AG08395 (cell line): ENCODE measurements at places on chromosomes 7 and 10.
A peak's percentile ranks its signal among the peaks of the same experiment; 100 is the strongest.

- no peak for DNase-seq
These were observed 30.2 kb downstream of the PTPRN2 start for GRCh38 chr7:158557441-158557755.

GRCh38 chr10:95558593-95559320 is 2.4 kb downstream of the SORBS1 start:
- no peak for DNase-seq

DNA sequence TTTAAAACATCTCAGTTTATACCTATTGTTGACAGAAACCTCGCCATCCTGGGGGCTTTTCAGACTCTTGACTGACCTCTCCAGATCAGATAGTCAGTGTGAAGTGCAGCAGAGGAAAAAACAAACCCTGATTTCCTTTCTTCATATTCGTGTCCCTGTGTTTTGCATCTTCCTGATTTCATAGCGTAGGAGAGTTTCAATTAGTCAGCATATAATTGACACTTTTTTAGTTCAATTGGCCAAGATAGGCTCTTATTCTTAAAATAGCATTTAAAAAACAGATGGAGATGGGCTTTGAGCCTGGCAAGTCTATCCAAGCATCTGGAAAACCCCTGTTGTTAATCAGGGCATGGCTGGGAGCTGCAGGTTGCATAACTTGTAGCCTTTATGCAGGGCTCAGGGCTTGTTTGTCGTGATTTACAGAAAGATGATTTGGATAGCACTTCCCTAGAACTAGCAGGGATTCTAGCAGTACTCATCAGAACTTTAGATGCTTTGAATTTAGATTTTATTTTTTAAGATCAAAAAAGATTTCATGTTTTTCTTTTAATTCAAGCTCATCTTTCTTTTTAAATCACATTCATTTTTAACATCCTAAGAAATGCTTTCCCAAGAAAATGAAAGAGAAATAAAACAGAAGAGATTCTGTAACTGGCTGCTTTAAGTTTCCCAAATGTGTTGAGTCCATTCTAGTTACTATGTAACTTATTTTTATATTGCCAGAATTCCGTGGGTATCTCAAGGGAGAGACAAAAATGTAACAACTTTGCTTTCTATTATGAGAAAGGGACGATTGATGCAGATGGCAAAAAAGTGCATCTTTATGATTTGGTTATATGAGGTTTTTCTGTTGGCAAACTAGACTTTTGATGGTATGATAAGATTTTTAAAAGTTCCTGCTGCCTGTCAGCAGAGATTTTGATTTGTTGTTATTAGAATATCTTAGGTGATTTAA is 270.8 kb upstream of the FZD8 start:
- DNase-seq: peak; percentile 58

GRCh38 chr10:103661198-103661950 is 167.9 kb downstream of the NEURL1 start:
- DNase-seq: peak; percentile 93

- no peak for DNase-seq
These were observed 91.1 kb upstream of the TNS3 start for GRCh38 chr7:47672977-47673381.

DNA sequence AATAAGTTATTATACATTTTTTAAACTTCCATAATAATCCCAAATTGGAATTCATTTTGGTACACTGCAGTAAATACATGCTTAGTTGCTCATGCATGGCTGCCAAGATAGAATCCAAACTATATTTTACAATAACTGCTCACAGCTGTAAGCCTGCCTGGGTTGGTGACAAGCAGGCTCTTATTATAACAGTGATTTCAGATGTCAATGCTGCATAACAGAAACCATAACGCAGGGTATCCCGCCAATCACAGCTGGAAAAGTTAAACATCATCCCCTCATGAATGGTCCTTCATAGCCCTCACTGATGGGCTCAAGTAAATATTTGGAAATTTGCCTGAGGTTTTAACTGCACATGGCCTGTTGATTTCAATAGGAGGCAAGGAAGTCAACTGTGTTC is 149.8 kb downstream of the AMPH start:
- DNase-seq: no peak

- no peak for DNase-seq
These were observed 129.1 kb downstream of the LRRC4 start for GRCh38 chr7:127901895-127902703.

DNA sequence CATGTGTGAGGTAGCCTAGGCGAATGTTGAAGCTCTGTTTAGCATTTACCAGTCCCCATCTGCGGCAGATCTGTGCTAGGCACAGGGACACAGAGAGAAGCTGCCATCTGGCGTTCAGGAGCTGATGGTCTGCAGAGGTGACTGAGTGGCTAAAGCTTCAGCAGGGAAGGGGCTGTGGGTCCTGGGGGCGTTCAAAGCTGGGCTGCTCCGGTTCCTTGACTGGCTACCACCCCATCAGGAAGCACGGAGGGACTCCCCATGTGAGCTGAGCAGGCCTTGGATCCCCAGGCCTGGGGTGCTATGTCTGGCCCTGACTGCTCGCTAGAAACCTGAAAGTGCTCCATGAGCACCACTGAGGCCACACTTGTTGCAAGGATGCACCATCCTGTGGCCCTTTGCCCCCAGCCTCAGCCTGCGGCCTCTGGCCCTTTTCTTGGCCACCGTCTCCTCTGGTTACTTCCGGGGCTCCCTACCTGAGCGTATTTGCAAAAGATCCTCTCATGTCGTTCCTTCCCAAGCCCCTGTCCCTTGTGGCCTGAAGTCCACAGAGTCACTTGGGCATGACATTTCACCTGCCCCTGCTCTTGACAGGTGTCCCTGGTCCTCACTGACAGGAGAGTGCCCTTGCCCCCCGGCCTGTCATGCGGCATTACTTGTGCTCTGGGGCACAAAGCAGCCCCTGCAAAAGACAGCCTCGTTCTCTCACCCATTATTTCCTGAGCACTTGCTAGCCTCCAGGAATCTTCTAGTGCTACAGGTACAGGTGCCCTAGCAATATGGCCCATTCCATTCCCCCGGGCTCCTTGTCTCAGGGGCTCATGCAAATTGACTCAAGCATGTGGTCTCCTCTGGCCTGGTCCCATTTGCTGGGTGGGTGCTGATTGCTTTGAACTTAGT is 108.1 kb downstream of the GLRX3 start:
- DNase-seq: no peak

DNA sequence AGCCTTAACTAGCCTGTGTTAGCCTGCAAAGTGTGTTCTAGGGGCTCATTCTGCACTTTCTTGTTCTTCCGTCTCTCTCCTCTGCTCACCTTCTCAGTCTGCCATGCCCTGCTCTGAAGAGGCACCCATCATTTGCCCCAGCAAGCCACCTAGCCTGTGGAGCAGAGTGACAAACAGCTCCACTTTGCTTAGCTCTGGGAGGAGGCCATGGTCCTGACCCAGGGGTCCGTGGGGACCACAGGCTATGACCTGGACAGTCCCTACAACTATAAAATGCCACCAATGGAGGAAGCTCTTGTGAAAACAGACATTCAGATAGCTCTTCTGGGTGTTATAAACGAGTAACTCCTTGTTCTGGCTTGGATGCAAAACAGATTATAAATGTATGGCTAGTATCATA is 1029.6 kb downstream of the CNTNAP2 start:
- DNase-seq: no peak

GRCh38 chr7:31058122-31058521 is 6.0 kb downstream of the ADCYAP1R1 start:
- DNase-seq: peak; percentile 30

DNA sequence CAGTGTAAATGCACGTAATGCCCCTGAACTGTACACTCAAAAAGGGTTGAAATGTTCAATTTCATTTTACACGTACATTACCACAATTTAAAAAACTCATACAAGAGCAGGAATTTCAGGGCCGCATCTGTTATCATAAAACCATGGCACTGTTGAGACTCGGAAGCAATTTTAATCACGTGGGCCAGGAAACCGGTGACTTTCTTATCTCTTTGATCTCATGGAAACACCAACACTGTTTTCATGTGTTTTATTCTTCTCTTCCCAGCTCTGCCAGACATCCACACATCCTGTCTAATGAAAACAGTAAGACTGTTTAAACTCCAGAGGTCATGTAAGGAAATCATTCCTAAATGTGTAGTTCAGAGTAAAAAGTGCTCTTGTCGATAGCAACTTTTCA is 35.9 kb downstream of the PTPRE start:
- DNase-seq: no peak

DNA sequence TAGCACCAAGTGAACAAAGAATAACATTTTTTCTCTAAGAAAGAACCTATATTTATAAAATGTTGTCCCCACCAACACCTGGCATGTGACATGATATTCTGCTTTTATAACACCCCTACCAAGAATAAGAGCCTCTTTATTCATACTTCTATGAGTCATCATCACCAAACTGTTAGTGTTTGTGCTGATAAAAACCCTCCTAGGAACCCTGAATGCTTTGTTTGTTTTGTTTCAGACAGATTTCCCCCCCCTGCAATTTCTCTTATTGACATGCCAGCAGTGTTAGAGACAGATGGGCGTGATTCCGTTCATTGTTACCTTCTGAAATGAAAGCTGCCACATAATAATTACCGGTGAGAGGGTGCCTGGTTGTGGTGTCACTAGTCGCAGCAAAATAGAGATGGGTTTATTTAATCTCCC is 651.1 kb downstream of the SORCS1 start:
- no peak for DNase-seq
